ENCODE measurements at places on chromosomes 11 and 22. TPM values are rescaled to one million over a fixed set of nuclear protein-coding genes. Genes with fewer than 3 reads are reported as not detected.

DNA sequence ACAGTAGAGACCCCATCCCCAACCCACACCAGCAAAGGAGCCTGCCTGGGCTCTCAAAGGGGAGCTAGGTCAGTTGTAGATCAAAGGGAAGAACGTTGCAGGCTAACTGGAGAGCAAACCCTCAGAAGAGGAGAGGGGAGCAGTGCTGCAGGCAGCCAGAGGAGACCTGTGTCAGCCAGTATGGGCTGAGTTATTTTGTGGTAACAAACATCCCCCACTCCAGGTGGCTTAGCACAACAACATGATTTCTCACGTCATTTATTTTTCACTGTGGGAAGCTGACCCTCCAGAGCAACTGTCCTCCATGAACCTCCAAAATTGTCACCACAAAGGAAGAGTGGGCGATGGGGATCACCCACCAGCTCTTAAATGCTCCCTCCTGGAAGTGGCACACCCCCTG, 19.8 kb upstream of the SHANK2 start:
- no peaks in the 10 kb centered on the region for H3K4me1 ChIP-seq
- no peak overlapping the region for H3K4me3 ChIP-seq
- H3K27me3 ChIP-seq, result peaks cover 18% of the 10 kb centered on the region
- DNase-seq, result no peak
- H3K36me3 ChIP-seq, result peaks cover 3% of the 10 kb centered on the region

DNA sequence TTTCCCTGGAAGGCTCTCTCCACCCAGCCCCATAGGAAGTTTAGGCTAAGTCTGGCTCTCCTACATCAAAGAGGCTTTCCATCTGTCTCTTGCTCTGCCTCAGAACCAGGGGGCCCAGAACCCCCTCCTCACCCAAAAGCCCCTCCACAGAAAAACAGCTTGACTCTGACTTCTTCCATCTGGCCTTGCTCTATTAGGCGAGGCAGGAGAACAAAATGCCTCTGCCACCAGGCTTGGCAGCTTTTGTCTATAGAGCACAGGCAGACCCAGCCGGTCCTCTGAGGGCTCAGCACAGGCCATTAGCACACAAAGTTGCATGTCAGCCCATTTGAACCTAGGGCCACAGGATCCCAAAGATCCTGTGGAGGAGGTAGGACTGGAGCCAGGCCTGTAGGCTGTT, 75.7 kb upstream of the SUSD2 start:
- H3K4me3 ChIP-seq, result no peak overlapping the region
- peak overlapping the region; percentile 79 for H3K27ac ChIP-seq
- no peak for DNase-seq
- H3K4me1 ChIP-seq, result peaks cover 19% of the 10 kb centered on the region
- H3K36me3 ChIP-seq, result peaks cover 2% of the 10 kb centered on the region

DNA sequence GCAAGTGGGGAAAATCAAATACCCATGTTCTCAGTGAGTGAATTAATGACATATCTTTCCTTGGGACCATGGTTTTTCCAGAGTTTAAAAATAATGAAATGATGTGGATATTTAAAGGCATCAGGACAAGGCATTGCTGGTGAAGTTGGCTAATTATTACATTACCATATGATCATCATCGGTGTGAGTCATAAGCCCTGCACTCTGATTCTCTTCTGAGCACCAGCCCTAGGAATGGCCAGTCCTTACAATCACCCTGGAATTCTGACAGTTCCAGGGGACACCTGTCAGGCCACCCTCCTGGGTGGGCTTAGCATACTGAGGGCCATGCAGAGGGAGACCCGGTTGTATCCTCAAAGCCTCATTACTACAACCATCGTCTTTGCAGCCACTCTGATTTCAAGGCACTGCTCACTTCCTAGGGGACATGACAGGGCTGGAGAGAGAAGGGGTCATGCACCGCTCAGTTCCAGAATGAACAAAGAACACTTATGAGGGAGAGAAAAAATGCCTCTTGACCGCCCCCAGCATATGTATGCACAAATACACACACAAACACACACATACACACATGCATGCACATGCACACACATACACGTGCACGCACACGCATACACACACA, 365.0 kb downstream of the MIAT start:
- no peak overlapping the region for H3K4me3 ChIP-seq
- no peaks in the 10 kb centered on the region for H3K36me3 ChIP-seq
- no peak for DNase-seq
- H3K27ac ChIP-seq, result no peak overlapping the region
- H3K4me1 ChIP-seq, result no peaks in the 10 kb centered on the region

DNA sequence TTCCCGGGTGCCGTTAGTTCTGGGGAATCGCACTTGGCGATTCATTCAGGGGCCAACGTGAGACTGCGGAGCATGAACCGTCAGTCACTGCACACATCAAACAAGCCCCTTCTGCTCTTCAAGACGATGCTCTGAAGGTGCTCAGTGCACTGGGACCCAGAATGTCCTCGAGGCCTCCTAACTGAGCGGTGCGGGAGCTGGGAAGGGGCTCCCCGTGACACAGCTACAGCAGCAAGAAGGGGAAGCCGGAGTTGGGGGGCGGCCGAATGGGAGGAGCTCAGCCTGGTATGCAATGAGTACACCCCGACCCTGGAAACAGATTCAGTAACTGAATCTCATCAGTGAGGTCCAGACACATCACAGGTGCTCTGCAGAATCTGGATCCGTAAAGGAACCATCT, 150.8 kb downstream of the SHANK2 start:
- H3K27me3 ChIP-seq, result peaks cover 33% of the 10 kb centered on the region
- H3K36me3 ChIP-seq, result peaks cover 2% of the 10 kb centered on the region
- no peak for DNase-seq
- H3K27ac ChIP-seq, result no peak overlapping the region
- no peak overlapping the region for H3K4me3 ChIP-seq
- H3K4me1 ChIP-seq, result no peaks in the 10 kb centered on the region

Gene KCNJ11
- 0.70 TPM for total RNA-seq

DNA sequence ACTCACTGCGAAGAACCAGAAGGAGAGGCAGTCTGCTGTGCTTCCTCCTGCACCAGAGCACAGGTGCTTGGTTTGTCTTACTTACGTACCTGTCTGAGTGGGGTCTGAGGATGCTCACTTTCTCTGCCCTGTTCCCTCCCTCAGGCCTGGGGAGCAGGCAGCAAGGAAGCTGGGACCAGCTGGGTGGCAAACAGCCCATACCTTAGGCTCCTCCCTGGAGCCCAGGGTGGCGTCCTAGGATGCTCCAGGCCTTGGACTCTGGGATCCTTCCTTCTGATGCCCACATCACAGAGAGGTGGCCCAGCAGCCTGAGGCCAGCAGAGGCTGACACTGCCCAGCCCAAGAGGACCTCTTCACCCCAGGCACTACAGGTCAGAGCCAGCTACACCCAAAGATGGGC, 593.2 kb downstream of the BRD1 start:
- H3K4me1 ChIP-seq, result no peaks in the 10 kb centered on the region
- H3K27me3 ChIP-seq, result peaks cover 30% of the 10 kb centered on the region
- no peak overlapping the region for H3K27ac ChIP-seq

Measured in T-helper 17 cell (primary cell).